ENCODE measurements at places on chromosomes 7 and 10.

DNA sequence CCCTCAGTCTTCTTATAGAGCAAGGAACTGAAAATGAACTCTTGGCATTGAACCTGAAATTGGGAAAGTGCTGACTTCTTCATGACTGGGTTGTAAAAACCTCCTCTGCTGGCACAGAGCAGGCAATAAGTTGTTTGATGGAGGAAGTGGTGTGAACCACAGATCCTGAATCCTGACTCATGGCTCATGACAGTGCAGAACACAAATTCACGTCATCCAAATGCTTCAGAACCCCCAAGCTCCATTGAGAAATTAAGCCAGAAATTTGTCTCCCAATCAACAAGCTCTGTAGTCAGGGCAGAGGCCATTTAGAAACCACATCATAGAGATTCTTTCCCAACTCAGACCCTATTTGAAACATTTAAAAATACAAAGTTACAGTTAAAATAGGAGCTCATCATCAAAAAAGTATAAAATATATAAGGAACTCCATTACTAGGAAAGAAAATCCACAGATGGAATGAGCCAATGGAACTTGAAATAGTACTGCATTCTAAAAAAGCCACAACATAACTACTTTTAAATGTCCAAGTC is 10.3 kb upstream of the STK17A start:
- DNase-seq, result peak; percentile 69

DNA sequence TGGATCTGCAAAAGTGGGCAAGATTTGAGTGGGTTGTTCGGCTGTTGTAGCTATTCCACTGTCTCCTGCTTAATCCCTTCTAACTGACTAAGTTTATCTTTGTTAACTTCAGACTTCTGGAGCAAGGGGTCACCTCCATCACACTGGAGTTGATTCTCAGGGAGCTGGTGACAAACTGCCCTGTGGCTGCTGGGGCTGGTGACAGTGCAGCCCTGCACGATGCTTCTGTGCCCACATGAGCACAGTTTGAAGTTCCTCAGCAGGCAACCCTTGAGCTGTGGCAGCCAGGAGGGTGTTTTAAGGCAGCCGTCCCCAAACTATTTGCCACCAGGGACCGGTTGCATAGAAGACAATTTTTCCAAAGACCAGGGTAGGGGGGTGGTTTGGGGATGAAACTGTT is 40.5 kb downstream of the ADRB1 start:
- no peak for DNase-seq

DNA sequence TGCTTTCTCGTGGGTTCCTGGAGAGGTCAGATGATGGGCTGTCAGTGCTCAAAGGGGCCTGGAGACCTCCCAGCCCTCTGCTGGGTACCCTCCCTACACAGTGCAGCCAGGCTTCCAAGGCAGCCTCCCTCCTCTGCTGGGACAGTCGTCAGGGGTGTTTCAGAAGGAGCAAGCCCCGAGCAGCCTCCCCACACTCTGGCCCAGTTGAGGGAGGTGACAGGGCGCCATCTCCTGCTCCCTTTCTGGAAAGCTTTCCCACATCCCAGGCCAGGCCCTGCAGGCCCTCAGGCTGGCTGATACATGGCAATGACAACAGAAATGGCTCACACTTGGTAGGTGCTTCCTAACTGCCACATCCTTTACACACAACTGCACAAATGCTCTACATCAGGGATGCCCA is 32.1 kb downstream of the KCNMA1 start:
- peak; percentile 52 for DNase-seq

DNA sequence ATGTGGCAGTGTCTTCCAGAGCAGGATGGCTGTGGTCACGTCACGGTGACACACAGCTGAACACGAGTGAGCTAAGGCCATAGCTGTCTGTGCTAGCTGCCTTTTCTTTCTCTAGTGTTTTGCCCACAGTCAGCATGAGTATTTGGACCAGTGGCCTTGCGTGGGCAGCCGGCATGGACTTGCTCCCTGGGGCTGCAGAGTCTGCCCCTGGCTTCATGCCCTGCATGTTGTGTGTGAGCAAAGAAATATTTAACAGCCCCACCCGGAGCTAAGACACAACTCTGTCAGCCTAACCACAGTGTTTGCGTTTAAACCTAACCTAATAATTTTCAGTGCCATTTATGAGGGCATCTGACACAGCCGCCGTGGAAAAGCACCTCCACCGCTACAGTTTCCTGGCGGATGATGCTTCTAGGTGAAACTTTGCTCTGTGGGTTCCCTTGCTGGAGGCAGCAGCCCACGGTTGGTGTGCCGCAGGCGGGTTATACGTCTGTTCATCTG is 14.6 kb downstream of the CHST12 start:
- DNase-seq, result no peak

DNA sequence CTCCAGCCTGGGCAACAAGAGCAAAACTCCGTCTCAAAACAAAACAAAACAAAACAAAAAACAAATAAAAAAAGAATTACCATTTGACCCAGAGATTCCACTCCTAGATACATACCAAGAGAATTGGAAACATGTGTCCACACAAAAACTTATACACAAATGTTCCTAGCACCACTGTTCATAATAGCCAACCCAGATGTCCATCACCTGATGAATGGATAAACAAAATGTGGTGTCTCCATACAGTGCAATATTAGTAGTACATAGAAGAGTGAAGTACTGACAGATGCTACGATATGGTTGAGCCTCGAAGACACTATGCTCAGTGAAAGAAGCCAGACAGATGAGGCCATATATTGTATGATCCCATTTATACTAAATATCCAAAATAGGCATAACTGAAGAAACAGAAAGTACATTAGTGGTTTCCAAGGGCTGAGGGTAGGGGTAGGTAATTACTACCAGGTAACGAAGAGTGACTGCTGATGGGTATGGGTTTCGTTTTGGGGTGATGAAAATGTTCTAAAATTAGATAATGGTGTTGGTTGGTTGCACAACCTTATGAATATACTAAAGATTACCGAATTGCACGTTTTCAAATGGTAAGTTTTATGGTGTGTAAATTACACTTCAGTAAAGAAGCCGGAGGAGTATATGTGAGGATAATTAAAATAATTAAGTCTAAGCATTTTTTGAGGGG is 20.0 kb downstream of the MYO1G start:
- no peak for DNase-seq
